NCI-H460 (cell line): ENCODE measurements at places on chromosomes 16 and 17. TPM values are rescaled to one million over a fixed set of nuclear protein-coding genes. Genes with fewer than 3 reads are reported as not detected.

IL21R gene
- 0.10 TPM in 1 of 2 replicates, not detected in the other for total RNA-seq

CD300LG gene
- not detected in 2 replicates for total RNA-seq

SPATA32 gene
- total RNA-seq, result not detected in 2 replicates

USP10 gene
- 63.9 and 67.2 TPM in 2 replicates for total RNA-seq

VASN gene
- 5.1 and 7.2 TPM in 2 replicates for total RNA-seq

BRIP1 gene
- 4.8 and 4.9 TPM in 2 replicates for total RNA-seq

PMFBP1 gene
- total RNA-seq, result 1.4 and 3.0 TPM in 2 replicates

SRCAP gene
- total RNA-seq, result 5.5 and 10.0 TPM in 2 replicates

ATP1B2 gene
- total RNA-seq, result not detected in 2 replicates

WNK4 gene
- 0.61 and 0.64 TPM in 2 replicates for total RNA-seq

CLDN7 gene
- total RNA-seq, result 12.6 and 13.2 TPM in 2 replicates

PRDM7 gene
- total RNA-seq, result not detected in 2 replicates

EPN3 gene
- 0.02 TPM in 1 of 2 replicates, not detected in the other for total RNA-seq

LITAFD gene
- 0.10 TPM in 1 of 2 replicates, not detected in the other for total RNA-seq

GRCh38 chr16:57637424-57637823 is 9.0 kb downstream of the ADGRG1 start:
- DNase-seq, result no peak

DNA sequence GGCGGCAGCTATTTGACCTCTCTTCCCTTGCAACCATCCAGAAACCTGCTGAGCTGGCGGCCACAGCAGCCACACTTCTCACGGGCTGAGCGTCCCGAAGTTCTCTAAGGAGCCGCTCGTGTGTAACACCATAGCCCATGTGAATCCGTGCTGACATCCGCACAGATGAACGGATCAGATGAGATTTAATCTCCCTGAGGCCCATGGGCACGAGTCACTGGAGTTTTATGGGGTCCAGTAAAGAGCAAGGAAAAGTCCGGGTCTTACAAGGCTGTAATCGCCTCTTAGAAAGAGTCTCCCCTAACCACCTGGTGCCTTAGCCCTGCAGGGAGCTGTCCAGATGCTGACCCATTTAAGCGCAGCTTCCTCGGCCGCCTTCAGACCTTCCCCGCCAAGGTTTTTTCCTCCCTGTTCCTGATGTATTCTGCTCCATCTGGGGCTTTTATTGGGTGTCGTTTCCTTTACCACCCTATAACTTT is 5.5 kb upstream of the CACNG5 start:
- peak; percentile 41 for DNase-seq

- DNase-seq, result no peak
These were observed 13.4 kb downstream of the EMC8 start for GRCh38 chr16:85785927-85786326.

GRCh38 chr17:70896843-70897242 is 727.5 kb downstream of the KCNJ2 start:
- DNase-seq, result no peak

- no peak for DNase-seq
These were observed 57.9 kb downstream of the BRIP1 start for GRCh38 chr17:61805399-61805798.

- no peak for DNase-seq
These were observed 8.9 kb upstream of the DNAJA2 start for GRCh38 chr16:46982335-46982734.

GRCh38 chr17:40021451-40021971 is 6.3 kb downstream of the CSF3 start:
- no peak for DNase-seq

DNA sequence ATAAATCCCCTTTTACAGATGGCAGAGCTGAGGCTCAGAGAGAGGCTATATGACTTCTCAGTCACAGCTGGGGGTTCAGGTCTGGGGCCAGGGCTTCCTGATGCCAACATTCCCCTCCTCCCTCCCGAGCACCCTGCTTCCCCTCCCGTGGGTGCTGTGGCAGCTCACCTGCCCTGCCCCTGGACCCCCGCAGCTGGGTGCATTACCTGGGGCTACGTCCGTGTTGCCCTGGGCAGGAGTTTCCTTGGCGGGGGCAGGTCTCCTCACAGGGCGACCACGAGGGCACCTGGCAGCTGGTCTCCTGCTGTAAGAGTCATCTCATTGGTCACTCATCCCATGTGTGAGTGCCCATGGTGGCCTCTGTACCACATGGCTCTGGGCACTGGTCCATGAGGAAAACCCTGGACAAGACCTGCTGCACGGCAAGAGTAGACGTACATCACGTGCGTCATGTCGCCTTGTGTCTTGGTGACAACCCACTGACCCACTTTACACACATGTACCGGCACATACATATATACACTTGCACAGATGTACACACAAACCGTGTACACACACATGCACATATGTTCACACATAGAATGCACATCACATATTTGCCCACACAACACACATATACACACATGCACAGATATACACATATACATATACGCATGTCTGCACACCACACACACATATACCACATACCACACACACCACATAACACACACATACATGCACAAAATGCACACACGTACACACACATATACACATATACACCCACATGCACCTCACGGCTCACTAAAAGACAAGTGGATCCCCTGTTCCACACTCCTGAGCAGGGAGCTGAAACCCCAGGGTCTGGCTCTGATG is 134.0 kb downstream of the FOXL1 start:
- no peak for DNase-seq

- no peak for DNase-seq
These were observed 7.3 kb upstream of the PRDM7 start for GRCh38 chr16:90084215-90084950.

- DNase-seq, result no peak
These were observed 696.9 kb downstream of the KCNJ2 start for GRCh38 chr17:70865993-70866804.

GRCh38 chr17:18158022-18158600 is 25.5 kb upstream of the ALKBH5 start:
- DNase-seq, result peak; percentile 61

- DNase-seq, result no peak
These were observed 20.1 kb downstream of the NKD1 start for GRCh38 chr16:50568187-50568815.

DNA sequence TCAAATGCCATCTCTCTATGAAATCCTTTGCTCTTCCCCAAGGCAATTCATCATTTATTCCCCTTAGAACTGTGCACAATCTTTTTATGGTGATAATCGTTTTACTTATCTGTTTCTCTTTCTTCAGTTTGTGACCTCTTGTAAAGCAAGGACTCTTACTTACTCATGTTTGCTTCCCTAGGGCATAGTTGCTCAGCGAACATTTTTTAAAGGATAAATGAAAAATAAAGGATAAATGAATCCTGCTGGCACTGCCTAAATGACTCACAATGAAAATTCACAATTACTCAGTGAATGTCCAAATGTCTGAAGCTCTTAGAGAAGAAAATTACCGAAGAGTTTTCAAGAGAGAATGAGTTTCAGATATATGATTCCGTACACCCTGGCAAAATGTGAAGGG is 671.7 kb downstream of the CDH11 start:
- DNase-seq, result no peak

GRCh38 chr17:50265690-50266315 is 8.5 kb upstream of the TMEM92 start:
- no peak for DNase-seq

DNA sequence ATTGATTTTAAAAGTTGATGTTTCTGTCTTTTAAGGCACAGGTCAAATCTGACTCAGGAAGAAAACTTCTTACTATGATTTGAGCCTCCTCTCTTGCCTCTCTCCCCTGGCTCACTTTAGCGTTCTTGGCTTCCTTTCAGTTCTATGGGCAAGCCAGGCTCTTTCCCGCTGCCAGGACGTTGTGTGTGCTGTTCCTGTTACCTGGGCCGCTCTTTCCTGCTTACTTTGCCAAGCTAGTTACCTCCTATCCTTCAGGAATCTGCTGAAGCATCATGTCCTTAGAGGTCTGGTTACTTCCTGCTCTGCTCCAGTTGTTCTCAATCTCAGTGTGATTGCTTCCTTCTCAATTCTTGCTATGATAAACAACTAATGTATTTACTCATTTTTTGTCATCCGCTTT is 1108.5 kb upstream of the EEF2KMT start:
- no peak for DNase-seq

DNA sequence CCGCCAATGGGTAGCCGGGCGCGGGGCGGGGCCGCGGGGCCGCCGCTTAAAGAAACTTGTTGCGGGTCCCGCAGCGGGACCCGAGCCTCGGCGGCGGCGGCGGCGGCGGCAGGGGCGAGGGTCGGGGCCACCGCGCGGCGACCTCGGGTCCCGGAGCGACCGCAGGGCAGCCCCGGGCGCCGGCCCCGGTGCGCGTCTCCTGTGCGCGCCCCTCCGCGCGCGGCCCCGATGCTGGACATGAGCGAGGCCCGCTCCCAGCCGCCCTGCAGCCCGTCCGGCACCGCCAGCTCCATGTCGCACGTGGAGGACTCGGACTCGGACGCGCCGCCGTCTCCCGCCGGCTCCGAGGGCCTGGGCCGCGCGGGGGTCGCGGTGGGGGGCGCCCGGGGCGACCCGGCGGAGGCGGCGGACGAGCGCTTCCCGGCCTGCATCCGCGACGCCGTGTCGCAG is at the start of gene SOX8:
Gene SOX8, plus strand, starts transcription at position 76 of the 450 bp plus-strand sequence. Its CDS starts 153 bp downstream, at position 229.
- DNase-seq, result no peak

DNA sequence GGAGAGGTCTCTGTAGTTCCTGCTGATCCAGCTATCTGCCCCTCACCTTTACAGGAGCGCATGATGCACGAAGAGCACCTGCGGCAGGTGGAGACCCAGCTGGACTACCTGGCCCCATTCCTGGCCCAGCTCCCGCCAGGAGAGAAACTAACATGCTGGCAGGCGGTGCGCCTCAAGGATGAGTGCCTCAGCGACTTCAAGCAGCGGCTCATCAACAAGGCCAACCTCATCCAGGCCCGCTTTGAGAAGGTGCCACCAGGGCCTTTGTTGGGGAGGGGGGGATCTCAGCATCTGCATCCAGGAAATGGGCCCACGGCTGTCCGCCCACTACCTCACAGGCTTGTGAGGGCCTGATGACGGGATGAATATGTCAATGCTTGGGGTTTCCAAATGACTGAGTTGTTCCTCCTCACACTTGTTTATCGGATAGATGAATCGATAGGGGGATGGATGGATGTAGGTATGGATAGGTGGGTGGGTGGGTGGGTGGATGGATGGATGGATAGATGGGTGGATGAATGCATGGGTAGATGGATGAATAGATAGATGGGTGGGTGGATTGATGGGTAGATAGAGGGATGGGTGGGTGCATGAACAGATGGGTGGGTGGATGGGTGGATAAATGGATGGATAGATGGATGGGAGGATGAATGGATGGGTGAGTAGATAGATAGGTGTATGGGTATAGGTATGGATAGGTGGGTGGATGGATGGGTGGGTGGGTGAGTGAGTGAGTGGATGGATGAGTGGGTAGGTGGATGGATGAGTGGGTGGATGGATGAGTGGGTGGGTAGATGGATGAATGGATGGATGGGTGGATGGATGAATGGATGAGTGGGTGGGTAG is 7.0 kb upstream of the KATNB1 start:
- no peak for DNase-seq

DNA sequence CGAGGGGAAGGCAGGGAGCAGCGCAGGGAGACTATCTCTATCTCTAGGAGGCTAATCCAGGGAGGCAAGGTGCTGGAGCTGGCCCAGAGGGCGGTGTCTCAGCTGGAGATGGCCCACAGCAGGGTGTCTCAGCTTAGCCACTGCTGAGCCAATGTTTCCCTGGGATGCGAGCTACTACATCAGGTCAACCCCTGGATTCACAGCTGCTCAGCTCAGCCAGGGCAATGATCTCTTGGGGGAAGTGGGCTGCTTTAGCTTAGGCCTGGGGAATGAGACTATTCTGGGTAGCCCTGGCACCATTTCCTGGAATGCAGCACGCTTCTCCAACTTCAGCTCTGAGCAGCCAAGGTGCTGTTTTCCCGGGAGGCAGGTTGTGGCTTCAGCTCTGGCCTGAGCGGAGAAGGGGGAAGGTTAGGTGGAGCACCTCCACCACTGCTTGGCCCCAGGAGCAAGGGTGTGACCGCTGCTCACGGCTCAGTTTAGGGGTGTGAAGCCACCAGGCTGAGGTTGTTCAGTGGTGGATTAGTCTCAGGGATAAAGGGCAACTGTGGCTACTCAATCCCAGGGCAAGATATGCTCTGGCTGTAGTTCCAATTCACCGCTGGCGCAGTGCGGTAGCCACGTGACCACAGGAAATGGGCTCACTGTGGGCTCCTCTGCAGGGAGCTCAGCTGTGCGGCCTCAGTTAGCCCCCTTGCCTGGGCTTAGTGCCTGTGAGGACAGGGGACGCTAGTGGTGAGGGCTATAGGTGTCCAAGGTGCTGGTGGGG is 5.2 kb upstream of the PRSS21 start:
- no peak for DNase-seq

DNA sequence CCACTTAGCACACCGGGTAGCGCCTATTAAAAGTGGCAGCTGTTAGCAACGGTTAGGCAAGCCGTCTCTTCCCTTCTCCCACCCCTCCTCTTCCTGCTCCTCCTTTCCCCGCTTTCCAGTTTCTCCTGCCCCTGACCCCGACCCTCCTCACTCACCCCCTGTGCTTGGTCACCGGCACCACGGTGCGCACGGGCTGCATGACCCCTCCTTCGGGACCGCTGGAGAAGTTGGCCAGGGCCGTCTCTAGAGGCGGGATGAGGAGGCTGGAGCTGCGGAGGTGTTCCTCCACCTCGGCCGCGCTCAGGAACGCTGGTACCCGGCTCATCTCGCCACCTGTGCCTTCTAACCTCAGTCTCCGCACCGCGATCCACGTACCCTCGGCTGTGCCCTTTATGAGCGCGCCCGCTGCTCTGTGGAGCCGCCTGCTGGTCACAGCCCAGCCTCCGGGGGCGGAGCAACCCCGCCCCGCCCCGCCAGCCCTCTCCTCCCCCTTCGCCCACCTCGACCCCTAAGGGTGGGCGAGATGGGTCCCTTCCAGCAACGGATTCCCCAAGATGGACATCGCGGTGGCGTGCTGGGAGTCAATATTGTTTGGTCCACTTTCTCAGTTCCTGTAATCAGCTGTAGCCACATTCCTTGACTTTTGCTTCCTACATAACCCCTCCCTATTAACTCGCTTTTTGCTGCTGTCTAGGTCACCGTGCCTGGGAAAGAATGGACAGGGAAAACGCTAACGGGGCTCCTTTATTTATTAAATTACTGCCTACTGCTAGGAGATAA is at the start of gene CRYM:
Gene CRYM, minus strand, starts transcription at position 364 of the 780 bp plus-strand sequence. Its CDS starts 39 bp downstream, at position 325.
- DNase-seq, result peak; percentile 40

- DNase-seq, result no peak
These were observed 6.0 kb downstream of the TOM1L1 start for GRCh38 chr17:54906683-54907082.
